ENCODE measurements at places on chromosomes 4 and X. TPM values are rescaled to one million over a fixed set of nuclear protein-coding genes. Genes with fewer than 3 reads are reported as not detected.

The IDUA gene
- total RNA-seq, result 16.1 TPM

The CYLC1 gene
- not detected for total RNA-seq

The MAGEA12 gene
- 0.96 TPM for total RNA-seq

The MED12 gene
- total RNA-seq, result 26.8 TPM

The SETD7 gene
- 42.1 TPM for total RNA-seq

The JCHAIN gene
- not detected for total RNA-seq

The TIGD4 gene
- total RNA-seq, result 1.5 TPM

The SEC31A gene
- total RNA-seq, result 150 TPM

The NPY2R gene
- not detected for total RNA-seq

The PNMA6A gene
- 3.5 TPM for total RNA-seq

The LNX1 gene
- 1.9 TPM for total RNA-seq

The SHOX gene
- total RNA-seq, result not detected

GRCh38 chrX:154097003-154097588 is 421 bp downstream of the MECP2 start:
- DNase-seq, result peak; percentile 52

GRCh38 chr4:144716778-144717177 is 70.8 kb downstream of the HHIP start:
- no peak for DNase-seq

DNA sequence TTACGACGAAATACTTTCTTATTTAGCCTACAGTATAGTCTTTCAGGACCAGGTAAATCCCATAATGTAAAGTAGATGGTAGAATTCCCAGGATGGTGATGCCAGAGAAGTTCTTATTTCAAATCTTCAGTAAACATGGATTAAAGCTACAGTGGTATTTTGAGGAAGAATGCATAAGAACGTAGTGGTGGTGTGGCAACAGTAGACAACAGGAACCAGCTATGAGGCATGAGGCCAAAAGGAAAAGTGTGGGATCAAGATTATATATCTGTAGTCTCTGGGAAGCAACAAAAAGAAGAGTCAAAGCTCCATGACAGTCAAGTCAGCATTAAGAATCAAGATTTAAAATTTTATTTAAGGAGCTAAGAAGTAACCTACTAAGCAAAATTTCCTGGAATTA is 60.2 kb downstream of the METTL14 start:
- DNase-seq, result no peak

DNA sequence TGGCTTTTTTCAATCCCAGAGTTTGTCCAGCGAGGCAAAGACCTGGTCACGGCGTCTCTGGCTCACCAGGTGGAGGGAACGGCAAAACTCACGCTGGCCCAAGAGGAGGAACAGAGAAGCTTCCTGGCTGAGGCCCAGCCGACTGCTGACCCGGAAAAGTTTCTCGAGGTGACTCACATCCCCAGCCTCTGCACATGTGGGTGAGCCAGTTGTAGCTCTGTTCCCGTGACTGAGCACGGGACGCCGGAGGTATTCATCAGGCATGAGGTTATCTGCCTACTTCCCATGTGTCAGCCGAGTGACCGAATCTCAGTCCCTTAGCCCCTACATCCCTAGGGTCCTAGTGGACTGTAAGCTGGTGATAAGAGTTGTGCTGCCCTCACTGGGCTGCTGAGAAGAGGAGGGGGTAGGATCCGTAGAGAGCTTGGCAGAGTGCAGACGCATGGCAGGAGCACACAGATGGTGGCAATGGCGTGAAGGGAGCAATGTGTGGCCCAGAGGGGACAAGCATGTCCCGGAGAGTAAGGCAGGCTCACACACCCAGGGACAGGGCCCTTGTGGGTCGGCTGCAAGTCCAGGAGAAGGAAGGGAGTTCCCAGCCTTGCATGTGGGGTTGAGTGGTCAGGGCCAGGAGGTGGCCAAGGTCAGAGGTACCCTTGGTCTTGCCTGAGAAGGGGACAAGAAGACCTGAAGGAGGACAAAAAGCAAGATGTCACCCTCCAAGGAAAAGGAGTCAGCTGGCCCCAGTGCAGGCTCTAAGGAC is 42.9 kb downstream of the EVC start:
- peak; percentile 79 for DNase-seq

DNA sequence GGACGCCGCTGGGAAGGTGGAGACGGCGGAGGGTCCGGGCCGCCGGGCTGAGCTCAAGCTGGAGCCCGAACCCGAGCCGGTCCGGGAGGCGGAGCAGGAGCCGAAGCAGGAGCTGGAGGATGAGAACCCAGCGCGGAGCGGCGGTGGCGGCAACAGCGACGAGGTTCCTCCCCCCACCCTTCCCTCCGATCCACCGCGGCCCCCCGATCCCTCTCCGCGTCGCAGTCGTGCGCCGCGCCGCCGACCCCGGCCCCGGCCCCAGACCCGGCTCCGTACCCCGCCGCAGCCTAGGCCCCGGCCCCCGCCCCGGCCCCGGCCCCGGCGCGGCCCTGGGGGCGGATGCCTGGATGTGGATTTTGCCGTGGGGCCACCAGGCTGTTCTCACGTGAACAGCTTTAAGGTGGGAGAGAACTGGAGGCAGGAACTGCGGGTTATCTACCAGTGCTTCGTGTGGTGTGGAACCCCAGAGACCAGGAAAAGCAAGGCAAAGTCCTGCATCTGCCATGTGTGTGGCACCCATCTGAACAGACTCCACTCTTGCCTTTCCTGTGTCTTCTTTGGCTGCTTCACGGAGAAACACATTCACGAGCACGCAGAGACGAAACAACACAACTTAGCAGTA is 483 bp downstream of the USP27X start:
- no peak for DNase-seq

- DNase-seq, result no peak
Measured at GRCh38 chrX:68978655-68979054, 149.8 kb downstream of the EFNB1 start.

GRCh38 chrX:107674480-107675364 is 46.4 kb downstream of the PRPS1 start:
- DNase-seq, result no peak

- no peak for DNase-seq
Measured at GRCh38 chr4:76723373-76723772, 174.6 kb downstream of the SOWAHB start.

GRCh38 chr4:24867766-24868296 is 45.0 kb downstream of the CCDC149 start:
- DNase-seq, result no peak

GRCh38 chr4:113586072-113586471 is 175.5 kb downstream of the CAMK2D start:
- DNase-seq, result no peak

- no peak for DNase-seq
Measured at GRCh38 chr4:109733728-109734127, 3.9 kb upstream of the PLA2G12A start.

DNA sequence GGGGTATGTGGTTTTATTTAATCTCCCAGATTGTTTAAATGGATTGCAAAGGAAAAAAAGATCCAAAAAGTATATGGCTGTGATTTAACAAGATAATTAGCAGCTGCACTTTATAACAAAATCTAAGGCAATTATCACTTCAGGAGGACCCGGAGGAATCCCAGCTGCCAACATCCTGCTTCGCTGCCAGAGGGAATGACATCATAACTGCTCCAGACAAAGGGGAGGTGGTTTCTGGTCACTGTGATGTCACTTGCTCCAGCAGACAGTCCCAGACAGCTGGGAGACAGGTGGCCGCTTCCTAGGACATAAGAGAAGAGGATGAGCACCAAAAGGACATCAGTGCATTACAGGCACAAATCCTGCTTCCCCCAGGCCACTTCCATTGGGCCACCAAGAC is 371.0 kb downstream of the BCOR start:
- DNase-seq, result peak; percentile 65

DNA sequence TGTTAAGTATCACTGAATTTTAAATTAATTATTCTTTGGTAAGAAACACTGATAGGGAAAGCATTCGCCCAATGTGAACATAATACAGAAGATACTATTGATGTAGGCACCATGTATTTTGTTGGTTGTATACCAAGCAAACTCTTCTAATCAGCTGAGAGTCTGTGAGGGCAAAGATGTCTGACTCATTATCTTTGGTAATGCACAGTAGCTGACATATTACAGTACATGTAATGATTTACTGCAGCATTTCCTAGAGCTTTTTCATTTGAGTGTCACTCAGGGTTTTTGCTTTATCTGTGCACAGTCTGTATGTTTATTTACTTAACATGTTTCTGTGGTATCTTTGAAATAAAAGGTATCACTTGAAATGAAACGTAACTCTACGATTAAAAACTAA is 49.2 kb downstream of the CENPVL3 start:
- no peak for DNase-seq

DNA sequence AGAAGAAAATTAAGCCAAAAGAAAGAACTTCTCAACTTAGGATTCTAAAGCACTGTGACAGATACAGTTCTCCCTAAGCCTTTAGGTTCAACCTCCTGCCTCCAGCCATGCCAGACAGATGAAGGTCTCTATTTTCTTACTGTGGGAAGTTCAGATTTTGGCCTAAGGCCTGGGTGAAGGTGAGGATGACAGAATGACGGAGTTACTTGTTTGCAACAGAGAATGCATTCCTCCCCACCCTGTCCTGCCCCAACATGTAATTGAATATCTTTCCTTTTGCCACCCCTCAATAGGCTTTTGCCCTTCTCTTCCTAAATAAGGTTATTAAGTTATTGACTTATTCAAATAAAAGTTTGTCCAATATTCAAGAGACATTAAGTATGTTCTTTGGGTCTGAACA is 25.6 kb downstream of the SLC16A2 start:
- DNase-seq, result no peak

GRCh38 chr4:41548305-41548880 is 10.4 kb downstream of the LIMCH1 start:
- DNase-seq, result no peak

- DNase-seq, result no peak
Measured at GRCh38 chrX:101062176-101062575, 10.3 kb upstream of the TRMT2B start.

DNA sequence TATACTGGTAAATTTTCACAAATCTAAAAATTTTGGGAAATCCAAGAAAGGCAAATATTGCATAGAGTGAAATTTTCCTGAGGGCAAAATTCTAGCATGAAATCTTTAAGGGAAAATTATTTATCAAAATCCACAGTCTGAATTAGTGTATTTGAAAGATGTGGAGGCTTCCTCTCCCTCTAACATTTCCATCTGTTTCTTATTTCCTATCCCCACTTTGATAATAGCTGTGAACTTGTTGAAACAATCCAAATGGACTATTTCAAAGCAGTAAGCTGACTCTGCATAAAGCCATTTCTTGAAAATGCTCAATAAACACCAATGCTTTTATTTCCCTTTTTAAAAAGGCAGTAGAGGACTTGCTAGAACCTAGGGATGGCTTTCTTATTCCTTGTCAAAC is 107.3 kb upstream of the PABPC4L start:
- DNase-seq, result no peak

DNA sequence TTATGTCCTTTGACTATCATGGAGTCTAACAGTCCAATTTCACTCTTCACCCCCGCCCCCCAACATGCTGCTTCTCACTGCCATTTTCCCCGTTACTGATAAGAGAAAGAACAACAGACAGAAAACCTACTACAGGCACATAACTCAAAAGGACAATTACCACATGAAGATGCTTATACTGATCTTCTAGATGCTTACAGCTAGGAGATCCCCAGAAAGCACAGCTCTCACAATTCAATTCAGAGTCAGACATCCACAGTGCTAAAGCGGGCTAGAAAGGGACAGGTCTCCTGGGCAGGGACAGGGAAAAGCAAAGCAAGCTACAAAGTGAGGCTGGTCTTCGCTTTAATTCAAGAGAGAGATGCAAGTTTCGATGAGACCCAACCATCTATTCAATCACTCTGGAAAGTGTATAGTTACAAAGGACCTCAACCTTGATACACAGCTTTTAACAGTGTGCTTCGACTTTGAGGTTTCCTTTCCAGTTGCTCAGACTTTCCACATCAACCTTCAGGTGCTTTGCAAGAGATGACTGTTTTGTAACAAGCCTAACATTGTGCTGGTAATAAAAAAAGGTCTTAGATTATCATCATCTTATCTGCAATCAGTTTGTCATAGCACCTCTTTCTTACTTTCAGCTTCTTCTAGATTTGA is 60.9 kb downstream of the LEF1 start:
- DNase-seq, result no peak

- peak; percentile 18 for DNase-seq
Measured at GRCh38 chr4:139461022-139461628, 7.2 kb downstream of the RAB33B start.

DNA sequence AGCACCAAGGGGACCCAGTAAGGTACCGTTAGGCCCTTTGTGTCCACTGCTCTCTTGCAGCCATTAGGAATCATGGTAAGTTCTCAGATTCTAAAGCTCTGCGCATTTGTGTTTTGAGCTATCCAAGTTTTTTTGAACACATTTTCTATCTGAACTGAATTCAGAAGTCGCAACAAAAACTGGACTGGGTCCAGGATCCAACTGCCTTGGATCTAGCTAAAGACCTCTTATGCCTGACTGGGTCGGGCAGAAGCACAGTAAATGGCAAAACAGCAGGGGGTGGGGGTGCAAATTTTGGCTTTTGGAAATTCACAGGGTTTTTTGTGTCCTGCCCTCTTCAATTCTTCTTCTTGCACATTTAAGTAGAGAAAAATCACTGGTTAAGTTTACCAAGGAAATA is 30.0 kb downstream of the RCHY1 start:
- DNase-seq, result no peak

- DNase-seq, result no peak
Measured at GRCh38 chr4:18508786-18509185, 487.2 kb upstream of the LCORL start.

DNA sequence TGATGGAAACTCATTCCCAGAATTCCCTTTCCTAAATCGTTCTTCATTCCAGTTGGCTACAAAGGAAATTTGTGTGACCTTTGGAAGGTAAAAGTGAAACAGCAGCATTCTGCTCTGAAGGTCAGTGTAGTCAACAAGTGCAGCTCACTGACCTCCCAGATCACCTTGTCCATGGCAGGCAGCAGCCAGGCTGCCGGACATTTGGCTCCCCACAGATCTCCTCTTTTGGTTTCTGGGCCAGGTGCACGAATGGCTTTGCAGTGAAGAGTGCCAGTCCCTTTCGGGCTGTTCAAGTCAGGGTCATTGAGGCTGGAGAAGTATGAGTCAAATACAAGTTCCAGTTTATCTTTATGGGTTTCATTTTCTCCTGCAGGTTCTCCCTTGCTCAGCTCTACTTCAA is 14.3 kb downstream of the GPRIN3 start:
- DNase-seq, result no peak

DNA sequence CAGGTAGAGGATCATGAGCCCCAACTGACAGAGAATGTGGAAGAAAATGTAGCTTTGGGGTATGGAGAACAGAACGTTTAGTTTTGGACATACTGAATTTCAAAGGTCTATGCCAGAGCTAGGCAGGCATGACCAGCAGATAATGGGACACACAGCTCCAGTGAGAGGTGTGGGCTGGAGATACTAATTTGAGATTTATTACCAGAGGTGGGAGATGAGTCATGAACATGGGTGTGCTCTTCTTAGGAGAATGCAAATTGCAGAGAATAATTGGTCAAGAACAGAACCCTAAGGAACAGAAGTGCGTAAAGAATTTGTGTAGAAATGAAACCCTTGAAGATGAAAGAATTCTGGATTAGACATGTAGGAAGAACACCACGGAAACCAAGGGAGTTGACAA is 125.2 kb downstream of the PACRGL start:
- DNase-seq, result no peak

- DNase-seq, result no peak
Measured at GRCh38 chr4:163343604-163344146, at the start of gene NPY5R. NPY5R (plus strand) TSS chr4:163343892; CDS start chr4:163350274, 6,382 bp downstream.

Data from A172 (cell line).